NCI-H2171 treated with DMSO at 0.1 percent for 48 hours (cell line): ENCODE measurements at places on chromosomes 7 and 10.

- DNase-seq: no peak
Measured at GRCh38 chr10:75814014-75814413, 382.6 kb downstream of the LRMDA start.

GRCh38 chr7:3805151-3805550 is 504.1 kb downstream of the SDK1 start:
- no peak for DNase-seq

DNA sequence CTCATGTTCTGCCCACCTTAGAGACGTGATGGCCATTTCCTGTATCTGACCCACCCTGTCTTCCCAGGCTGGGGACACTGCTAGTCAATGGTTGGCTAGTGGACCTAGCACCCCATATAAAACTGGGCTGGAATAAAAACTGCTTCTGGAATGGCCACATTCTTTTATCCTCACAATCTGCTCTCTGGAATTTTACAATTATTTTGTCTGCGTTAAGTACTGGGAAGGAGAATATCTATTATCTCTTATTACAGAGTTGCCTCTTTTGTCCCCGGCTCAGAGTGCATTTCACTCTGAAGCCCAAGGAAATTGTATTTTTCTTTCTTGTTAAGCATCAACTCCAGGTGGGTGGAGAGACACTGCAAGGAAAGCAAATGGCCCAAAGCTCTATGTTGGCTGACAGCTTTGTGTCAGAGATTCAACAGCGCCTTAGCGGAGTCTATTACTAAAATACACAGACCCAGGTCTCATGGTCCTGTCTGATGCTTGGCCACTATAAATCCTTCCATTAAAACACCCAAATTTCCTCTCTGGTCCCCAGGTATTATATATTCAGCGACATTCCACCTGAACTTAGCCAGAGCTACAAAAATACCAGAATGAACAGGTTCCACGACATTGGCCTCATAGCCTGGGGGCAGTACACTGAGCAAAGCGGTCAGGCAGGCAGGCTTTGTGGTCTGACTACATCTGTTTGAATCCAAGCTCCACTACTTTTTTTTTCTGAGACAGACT is 121.7 kb downstream of the PRPF18 start:
- DNase-seq: no peak

DNA sequence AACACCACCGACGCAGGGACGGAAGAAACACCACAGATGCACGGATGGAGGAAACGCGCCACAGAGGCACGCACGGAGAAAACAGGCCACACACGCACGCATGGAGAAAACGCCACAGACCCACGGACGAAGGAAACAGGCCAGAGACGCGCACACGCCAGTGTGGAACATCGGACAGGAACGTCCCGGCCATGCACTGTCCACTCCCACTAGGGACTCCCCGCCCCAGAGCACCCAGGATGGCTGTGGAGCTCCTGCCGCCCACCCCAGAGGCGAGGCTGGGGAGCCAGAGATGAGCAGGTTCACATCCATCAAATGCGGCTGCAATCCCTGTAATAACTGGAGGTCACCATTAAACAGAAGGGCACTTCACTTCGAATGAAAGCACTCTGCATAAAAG is 17.3 kb downstream of the DIP2C start:
- no peak for DNase-seq

DNA sequence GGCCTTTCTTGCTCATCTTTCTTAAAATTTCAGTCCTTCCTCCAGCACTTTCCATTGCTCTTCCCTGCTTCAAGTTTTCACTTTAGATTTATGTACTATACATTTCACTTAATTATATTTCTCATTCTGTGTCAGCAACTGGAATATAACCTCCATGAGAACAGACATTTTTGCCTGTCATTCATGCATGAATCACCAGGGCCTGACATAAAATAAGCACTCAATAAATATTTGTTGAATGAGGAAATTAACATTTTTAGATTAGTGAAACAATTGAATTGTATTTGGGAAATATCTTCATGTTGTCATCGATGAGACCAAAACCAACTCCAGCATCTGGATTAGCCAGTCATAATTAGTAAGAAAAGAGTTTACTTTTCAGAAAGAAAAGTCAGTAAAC is 6.1 kb downstream of the SAMD9L start:
- no peak for DNase-seq

- peak; percentile 64 for DNase-seq
Measured at GRCh38 chr7:39043531-39043930, 65.8 kb downstream of the POU6F2 start.

- DNase-seq: no peak
Measured at GRCh38 chr10:33901166-33901565, 566.7 kb upstream of the NRP1 start.

- peak; percentile 72 for DNase-seq
Measured at GRCh38 chr7:148303295-148304082, 287.1 kb upstream of the C7orf33 start.

DNA sequence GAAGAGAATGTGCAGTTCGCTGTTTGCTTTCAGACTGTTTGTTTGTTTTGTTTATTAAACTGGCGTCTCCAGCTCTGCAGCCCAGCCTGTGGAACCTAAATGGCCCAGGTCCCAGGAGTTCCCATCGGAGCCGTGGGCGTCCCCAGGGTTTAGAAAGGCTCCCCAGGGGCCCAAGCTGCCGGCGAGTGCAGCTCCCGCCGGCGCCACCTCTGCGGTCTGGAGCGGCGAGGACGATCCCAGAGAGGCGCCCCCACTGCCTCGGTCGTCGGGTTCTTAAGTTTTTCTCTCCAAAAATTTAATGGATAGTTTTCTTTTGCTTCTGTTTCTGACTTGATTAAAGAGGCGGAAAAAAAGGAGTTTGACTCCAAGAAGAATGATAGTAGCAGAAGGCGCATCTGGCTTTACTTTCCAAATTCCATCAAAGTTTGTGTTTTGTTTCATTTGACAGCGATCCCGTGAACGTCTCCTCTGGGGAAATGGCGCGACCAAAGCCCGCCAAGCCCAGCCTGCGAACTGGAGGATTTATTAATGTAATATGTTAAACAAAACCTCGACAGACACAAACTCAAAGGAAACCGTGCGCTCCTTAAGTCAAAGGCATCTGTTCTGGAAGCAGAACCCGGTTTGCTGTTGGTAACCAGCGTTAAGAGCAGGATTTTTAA is 718 bp upstream of the FZD1 start:
- DNase-seq: peak; percentile 80

DNA sequence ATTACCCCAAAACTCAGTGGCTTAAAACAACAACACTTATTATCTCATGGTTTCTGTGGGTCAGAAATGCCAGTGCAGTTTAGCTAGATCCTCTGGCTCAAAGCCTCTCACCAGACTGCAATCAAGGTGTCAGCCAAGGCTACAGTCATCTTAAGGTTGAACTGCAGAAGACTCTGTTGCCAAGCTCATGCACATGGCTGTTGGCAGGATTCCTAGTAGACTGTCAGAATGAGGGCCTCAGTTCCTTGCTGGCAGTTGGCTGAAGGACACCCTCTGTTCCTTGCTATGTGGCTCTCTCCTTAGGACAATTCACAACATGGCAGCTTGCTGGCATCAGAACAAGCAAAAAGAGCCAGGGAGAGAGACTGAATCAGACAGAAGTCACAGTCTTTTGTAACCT is 34.7 kb downstream of the TOMM7 start:
- no peak for DNase-seq

- DNase-seq: no peak
Measured at GRCh38 chr10:7388602-7389001, 22.2 kb downstream of the SFMBT2 start.

DNA sequence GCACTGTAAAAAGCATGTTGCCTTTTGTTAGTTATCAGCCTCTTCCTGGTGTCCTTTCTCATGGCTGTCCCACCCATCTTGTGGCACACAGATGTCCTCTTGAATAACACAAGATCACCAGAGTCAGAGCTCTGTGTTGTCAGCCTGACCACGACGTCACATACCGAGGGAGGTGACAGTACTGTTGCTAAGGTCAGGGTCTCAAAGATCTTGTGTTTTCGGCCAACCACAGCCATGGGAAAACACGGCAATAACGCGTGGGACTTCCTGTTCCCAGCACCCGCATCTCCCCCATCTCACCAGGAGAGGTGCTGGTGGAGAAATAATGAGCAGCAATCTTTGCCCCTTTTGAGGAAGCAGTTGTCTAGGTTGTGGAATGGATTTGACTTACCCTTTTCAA is 40.4 kb downstream of the NPVF start:
- DNase-seq: no peak

GRCh38 chr7:16744518-16745250 is 8.9 kb upstream of the TSPAN13 start:
- DNase-seq: no peak

DNA sequence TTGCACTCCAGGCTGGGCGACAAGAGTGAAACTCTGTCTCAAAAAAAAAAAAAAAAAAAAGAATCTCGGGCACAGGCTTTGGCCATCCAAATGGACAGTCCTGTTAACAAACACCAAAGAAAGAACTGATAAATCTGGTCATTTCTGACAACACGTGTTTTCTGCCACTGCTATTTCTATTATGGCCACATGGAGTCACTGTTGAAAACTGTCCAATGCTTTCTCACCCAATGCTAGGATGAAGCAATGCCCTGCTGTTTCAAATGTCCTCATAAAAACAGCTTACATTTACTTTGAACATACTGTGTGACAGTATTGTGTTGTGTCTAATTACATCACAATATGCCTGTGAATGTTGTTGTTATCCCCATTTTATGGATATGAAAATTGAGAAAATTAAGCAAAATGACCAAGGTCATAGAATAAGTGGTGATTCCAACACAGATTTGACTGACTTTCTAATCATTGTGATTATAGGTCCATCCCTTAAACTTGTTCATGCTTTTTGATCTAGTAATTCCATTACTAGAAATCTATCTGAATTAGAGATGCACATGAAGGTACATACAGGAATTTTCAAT is 19.9 kb upstream of the MAP3K8 start:
- no peak for DNase-seq

DNA sequence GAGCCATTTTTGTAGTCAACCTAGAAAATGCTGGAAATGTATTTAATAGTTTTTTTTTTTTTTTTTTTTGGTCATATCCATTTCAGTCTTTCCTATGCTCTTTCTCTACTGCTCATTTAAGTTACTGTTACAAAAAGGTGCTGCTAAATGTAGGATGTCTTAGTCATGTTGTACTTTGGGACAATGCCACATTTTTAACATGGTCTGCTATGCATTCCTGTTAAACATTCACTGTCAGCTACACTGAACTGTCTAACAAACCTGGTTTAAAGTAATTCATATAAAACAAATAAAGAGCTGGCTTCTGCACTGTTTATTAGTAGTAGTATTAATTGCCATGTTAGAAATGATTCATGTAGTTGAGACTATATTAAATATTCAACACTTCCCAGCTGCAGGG is 108.6 kb downstream of the NSUN6 start:
- no peak for DNase-seq

GRCh38 chr10:127813290-127813689 is 76.3 kb downstream of the FOXI2 start:
- peak; percentile 2 for DNase-seq

GRCh38 chr7:100590077-100590737 is 4.1 kb downstream of the FBXO24 start:
- no peak for DNase-seq

- DNase-seq: no peak
Measured at GRCh38 chr10:72610466-72610865, 15.4 kb downstream of the MICU1 start.
